ENCODE measurements at places on chromosomes 2 and 18.

GRCh38 chr2:29777161-29777560 lies 144.2 kb downstream of the ALK start:
- DNase-seq = no peak

GRCh38 chr2:97688062-97688827 lies 18.7 kb downstream of the C2orf92 start:
- no peak for DNase-seq

DNA sequence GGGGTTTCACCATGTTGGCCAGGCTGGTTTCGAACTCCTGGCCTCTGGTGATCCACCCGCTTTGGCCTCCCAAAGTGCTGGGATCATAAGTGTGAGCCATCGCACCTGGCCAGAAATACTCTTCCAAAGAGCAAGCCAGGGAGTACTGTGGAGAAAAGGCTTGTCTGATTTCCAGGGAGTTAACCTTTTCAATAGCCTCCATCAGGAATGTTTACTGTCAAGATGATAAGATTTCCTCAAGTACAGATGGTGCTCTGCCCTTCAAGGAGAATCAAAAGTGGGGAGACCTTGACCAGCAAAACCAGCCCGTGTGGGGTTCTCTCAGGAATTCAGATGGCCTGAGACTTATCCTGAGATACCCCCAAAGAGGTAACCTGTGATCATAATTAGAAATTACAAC lies 237.2 kb downstream of the PRKCE start:
- DNase-seq = no peak

DNA sequence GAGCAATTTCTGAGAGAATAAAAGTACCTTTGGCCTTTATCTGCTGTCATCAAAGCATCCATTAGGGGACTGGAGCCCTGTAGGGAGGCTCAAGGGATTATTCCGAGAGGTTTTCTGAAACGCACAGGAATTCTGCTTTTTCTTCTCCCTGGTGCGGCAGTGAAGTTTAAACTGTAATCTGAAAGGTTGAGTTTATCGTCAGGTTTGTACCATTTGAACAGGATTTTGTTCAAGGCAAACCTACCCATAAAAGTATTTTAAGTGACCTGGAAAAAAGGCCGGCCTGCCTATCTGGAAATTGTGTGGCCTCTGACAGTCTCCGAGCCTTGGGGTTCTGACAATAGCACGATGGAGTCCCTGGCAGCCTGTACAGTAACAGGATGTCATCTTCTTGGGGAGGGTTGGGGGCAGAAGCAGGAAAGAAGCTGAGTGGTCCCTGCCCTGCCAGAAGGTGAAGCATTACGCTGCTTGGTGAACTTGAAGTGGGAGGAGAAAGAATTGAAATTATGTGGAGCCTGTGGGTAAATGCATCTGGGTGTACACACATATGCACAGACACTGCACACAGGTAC lies 272.0 kb downstream of the CYRIA start:
- DNase-seq = no peak

DNA sequence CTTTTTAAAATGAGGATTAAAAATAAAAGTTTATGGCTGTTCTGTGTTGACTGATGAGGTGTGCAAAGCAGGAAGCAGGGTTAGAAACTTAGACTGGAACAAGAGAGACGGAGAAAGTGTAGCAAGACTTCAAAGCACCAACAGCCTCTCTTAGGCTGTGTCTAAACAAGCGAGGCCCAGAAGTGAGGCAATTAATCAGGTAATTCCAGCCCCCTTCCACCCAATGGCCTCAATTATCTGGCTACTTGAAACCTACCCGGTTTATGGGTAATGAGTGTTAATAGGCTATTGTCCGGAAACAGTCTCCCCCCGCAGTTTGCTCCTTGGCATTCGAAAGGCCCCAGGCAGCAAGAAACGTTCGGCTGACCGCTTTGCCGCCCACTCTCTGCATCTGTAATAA lies 171.7 kb upstream of the MYCN start:
- no peak for DNase-seq

All from gastrocnemius medialis (tissue), 4 donors.